Adrenal gland (tissue), 19 donors: ENCODE measurements at places on chromosomes 7 and 10. TPM values are rescaled to one million over a fixed set of nuclear protein-coding genes. Genes with fewer than 3 reads are reported as not detected.

DNA sequence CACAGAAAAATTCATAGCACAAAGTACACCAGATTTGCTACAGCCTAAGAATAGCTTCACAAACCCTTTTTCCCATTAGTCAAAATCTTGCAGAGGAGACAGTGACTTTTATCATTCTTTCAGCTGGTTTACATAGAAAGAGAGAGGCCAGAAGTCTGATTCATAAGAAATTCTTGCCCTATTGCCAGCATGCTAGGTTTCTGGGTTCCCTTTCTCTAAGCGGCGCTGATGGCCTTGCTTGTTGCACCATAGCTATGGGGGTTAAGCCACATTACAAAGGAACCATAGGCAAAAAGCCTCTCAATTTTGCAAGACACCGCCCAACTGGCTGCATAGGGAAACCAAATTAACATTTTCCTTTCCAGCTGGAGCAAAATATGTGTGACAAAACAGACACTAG, 87.4 kb downstream of the ZNF467 start:
- peak; percentile 68 for DNase-seq

DNA sequence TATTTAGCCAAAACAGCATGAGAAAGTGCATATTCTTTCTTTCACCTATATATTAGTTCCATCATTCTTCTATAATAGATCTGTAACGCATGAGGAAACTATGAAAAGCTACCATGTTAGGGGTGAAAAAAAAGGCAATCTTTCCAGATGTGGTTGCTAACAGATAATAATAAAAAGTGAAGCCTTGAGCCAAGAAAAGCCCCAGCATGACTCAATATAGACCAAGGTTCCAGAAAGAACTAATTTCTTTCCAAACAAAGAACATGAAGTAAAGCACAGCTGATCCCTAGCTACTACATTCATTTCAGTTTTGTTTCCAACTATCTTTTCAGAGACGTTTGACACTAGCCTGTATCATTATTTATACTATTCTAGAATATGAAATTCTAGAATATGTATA, 16.4 kb downstream of the ARL4A start:
- no peak for DNase-seq

AGR2 gene
- 0.56 TPM for polyA plus RNA-seq

DNA sequence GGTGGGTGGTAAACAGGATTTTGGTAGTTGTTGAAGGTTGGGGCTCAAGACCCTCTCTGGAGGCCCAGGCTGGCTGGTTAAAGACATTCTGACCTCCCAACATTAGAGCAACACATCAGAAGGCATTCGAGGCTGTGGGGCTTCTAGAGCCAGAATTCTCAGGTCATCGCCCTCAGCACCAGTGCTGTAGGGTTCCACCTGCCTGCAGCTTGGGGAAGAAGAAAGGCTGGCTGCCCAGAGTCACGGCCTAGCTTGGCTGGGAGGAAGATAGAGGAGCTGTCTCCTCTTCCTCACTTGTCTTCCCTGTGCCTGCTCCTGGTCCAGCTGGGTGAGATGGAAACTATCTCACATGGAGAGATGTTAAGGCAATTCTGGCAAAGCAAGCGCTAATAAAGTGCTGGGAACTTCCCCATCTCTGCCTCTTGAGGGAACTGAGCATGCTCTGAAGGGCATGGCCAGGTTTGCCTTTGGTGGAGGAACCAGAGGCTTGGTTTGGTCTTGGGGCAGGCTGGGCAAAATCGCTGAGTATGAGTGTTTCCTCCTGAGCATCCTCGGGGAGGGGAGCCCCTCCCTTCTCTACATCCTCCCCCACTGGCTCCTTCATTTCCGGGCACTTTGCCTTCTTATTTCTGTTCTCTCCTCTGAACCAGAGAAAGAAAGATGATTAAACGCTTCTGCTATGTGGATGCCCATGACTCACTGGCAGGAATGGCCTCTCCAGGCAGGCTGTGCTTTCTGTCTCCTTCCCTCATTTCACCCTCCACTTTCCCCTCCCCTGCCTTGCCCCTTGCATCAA, 509.0 kb upstream of the PODXL start:
- DNase-seq, result peak; percentile 60

PTN gene
- 3.6 TPM for polyA plus RNA-seq

HECW1 gene
- 0.08 TPM for polyA plus RNA-seq

AKAP9 gene
- 35.0 TPM for polyA plus RNA-seq

- DNase-seq, result no peak
These were observed 116.9 kb upstream of the PCGF5 start for GRCh38 chr10:91103384-91104192.

- no peak for DNase-seq
These were observed 181.8 kb downstream of the DGKB start for GRCh38 chr7:14720785-14721184.

PIK3AP1 gene
- polyA plus RNA-seq, result 6.0 TPM

BHLHA15 gene
- not detected for polyA plus RNA-seq

GRCh38 chr10:109993551-109994330, 14.0 kb upstream of the ADD3 start:
- DNase-seq, result no peak

GRCh38 chr7:26198133-26198780, 2.3 kb downstream of the HNRNPA2B1 start:
- DNase-seq, result no peak

GRCh38 chr10:21208666-21209316, 311.7 kb upstream of the NEBL start:
- no peak for DNase-seq

RNF148 gene
- 0.24 TPM for polyA plus RNA-seq

- no peak for DNase-seq
These were observed 45.4 kb upstream of the NPSR1 start for GRCh38 chr7:34612661-34613060.

- DNase-seq, result peak; percentile 45
These were observed 327.5 kb upstream of the PLXDC2 start for GRCh38 chr10:19488592-19489280.

PRKCQ gene
- 0.57 TPM for polyA plus RNA-seq

GRCh38 chr7:16098585-16099179, 322.7 kb downstream of the CRPPA start:
- DNase-seq, result no peak

PLEKHS1 gene
- polyA plus RNA-seq, result not detected

GRCh38 chr10:3568983-3569382, 216.0 kb downstream of the KLF6 start:
- no peak for DNase-seq

- no peak for DNase-seq
These were observed 186.0 kb upstream of the AKR1E2 start for GRCh38 chr10:4639960-4640359.

RHBDD2 gene
- 225 TPM for polyA plus RNA-seq

- no peak for DNase-seq
These were observed 2.2 kb upstream of the DNA2 start for GRCh38 chr10:68474021-68474420.

SEMA3D gene
- 1.5 TPM for polyA plus RNA-seq

TLX1 gene
- polyA plus RNA-seq, result not detected

DNA sequence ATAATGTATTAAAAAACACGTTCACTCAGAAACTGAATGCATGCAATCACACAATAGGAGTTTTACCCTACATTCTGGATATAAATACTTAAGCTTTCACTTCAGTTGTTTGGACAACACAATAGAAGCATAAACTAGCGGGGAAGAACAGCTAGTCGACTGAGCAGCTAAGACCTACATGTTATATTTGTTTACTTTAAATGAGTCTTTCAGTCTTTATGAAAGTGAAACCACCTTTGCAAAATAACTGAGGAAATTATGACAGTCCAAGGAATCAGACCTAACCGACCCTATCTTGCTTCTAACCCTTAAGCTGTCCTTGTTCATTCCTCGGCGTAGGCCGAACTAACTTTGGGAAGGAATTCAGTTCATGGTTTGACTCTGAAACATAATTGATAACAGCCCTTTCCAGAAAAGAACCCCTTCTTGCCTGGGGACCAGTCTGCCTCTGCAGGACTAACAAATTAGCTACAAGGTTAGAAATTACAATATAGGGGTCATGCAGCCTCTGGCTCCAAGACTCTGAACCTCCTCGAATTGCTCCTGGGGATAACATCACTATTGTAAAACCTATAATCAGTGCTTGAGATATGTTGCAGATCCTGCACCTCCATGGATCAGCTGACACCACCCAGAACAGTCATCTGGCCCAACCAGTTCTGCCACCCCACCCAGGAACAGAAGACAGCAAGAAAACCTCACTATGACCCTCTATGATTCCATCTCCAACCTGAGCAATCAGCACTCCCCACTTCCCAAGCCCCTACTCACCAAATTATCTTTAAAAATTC, 185.1 kb upstream of the KLF6 start:
- no peak for DNase-seq

DNA sequence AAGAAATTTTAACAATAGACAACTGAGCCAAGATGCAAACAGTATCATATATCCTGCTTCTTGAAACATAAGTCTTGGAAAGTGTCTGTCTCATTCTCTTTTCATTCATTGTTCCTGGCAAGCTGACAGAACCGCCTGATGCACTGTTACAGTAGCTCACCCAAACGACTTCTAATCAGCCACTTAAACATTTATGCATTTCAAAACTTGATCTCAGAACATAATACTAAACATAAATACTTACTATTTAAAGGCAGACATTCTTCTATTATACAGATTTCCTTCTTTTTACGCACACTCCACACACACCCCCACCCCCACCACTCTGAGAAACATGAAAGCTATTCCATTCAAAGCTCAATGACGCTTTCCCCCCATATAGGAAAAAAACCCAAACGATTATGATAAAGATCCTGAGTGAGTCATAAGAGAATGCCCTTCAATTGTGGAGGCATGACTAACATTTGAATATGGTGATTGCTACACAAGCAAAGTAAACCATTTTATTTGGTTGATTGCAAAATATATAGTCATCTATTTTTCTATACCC, 30.5 kb downstream of the SHTN1 start:
- DNase-seq, result no peak

PANK1 gene
- 12.8 TPM for polyA plus RNA-seq

GRCh38 chr10:84258034-84258695, 13.3 kb downstream of the RGR start:
- DNase-seq, result no peak

MBL2 gene
- 0.04 TPM for polyA plus RNA-seq

GRCh38 chr7:102836191-102836919, 76.4 kb upstream of the LRRC17 start:
- DNase-seq, result no peak

RBM20 gene
- polyA plus RNA-seq, result 0.07 TPM

LIPM gene
- not detected for polyA plus RNA-seq

DNA sequence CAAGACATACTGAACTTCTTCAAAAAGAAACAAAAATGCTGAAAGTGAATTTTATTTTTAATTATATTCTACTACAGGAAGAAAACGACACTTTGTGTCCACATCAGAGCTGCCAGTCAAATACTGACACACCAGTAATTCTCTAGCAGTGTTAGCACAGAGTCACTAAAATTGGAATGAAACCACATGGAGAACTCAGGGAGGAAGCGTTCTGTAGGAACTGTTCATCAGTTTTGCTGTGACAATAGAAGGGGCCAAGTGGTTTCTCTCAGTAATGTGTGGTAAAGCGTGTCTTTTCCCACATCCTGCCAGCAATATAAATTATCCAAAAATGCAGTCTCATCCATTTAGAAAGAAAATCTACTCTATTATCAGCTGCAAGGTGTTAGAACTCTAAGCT, 683.3 kb downstream of the GRM8 start:
- DNase-seq, result no peak

DNA sequence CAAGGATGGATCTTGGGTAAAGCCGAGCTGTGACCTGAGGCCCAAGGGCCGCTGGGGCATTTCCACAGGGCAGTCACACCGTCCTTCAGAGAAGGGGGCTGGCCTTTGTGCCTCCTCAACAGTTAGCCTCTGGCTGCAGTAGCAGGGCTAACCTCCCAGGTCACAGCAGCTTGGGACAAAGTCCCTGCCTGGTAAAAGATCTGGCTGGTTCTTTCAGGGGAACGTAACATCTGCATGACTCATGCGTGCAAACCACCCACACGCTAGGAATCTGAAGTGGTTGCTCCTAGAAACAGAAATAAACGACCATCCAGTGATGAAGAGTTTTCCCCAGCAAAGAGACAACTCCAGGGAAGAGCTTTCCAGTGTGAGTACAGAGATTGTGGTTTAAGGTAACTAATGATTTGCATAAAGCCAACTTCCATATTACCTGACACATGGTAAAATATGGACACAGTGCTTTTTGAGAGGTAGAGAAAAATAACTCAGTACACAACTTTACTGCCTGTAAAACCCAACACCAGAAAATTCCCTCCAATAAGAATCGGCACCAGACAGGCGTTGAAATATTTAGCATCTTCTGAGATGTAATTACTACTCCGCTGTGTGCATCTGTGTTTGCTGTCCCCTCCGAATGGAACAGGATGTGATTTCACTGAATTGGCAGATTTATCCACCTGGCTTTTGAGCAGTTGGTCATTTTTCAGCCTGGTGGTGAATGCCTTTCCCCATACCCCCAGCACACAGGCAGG, 84.9 kb upstream of the ADRB1 start:
- peak; percentile 26 for DNase-seq

CCL26 gene
- 9.5 TPM for polyA plus RNA-seq

MCM10 gene
- polyA plus RNA-seq, result 0.20 TPM

GRCh38 chr10:122567056-122567660, 6.6 kb downstream of the DMBT1 start:
- no peak for DNase-seq

DNA sequence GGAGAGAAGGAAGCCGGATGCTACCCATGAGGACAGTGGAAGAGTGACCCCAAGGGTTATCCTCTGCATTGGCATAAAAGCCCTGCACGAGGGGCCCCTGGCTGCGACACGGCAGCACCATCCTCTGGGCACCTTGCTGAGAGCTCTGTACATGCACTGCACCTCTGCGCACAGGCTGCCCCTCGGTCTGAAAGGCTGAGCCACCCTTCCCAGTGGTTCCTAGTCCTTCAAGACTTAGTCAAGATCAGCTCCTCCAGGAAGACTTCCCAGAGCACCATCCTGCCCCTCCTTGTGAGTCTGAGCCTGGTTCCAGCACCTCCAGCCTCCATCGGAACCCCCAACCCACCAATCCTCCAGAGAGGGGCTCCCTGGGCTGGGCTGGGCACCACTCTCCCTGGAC, 37.9 kb upstream of the CNPY1 start:
- no peak for DNase-seq

GRCh38 chr7:73894733-73895551, 34.0 kb downstream of the TMEM270 start:
- no peak for DNase-seq

DNA sequence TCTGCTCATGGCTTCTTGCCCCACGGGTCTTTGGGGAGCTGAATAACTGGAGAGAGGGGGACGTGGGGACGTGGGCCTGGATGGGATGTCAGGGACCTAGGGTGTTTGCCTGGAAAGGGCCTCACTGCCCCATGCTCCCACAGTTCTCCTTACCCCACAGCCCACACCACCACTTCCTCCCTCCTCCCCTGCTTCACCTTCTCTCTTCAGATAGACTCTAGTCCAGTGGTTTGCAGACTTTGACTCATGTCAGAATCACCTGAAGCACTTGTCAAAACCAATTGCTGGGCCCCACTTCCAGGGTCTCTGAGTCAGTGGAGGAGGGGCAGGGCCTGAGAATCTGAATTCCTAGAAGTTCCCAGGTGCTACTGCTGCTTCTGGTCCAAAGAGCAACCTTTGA, 327.4 kb downstream of the RPS24 start:
- no peak for DNase-seq

GRCh38 chr7:29764227-29764626, 42.1 kb upstream of the WIPF3 start:
- DNase-seq, result no peak
